Kidney (tissue), 22 donors: ENCODE measurements at places on chromosomes 4 and X. TPM values are rescaled to one million over a fixed set of nuclear protein-coding genes. Genes with fewer than 3 reads are reported as not detected.

DNA sequence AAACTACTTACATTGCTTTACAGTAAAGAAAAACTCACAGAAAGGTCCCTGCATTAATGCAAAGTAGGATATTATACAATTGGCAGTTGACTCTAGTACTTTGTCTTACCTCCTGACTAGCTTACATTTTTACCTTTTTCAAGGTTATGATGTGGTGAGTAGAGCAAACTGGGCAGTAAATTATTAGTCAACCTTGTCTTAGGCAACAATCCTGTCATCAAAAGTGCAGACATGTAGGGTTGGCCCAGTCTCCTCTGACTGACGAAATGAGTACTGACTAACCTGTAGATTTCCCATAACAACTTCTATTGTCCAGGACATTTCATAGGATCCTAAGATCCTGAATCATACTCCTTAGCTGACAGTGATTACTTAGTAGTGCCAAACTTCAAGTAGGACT lies 142.0 kb upstream of the NUDT6 start:
- DNase-seq: no peak

GRCh38 chrX:43753637-43754036 lies 97.5 kb downstream of the MAOA start:
- no peak for DNase-seq

DNA sequence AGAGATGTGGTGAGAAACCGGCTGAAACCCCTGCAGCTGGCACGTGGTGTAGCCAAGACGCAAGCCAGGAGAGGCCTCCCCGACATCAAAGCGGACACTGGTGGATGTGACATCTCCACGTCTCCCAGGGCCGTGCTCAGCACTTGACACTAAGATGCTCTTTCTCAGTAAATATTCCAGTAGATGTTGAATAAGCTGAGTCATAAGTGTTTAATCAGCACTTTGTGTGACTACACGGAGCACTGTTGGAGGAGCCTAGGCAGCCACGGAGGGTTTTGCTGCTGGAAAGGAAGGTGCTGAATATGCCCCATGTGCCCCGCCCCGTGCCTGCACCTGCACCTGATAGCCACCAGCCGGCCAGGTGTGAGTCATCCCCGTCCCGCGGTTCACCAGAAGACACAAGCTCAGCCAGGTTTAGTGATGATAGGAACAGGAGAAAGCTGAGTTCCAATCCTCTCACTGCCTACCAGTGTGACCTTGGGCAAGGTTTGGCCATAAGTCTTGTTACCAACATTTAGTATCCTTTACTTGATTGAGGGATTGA lies 29.0 kb upstream of the C4orf50 start:
- no peak for DNase-seq

DNA sequence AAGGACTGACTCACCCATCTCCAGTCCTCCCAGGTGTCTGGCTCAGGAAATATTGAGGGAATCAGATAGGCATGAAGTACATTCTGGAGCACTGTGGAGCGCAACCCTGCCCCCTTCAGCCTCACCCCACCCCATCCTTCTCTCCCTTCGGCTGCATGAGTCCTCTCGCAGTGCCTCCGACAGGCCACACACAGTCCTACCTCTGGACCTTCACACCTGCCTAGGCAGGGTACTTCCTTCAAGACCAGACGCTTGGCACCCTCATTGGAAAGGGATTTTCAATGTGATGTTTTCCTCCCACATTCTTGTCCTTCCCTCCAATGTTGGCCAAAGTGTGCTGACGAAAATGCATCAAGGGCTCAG lies 26.8 kb upstream of the PPP2R2C start:
- no peak for DNase-seq

- DNase-seq: no peak
Measured at GRCh38 chrX:34350561-34351335, 218.6 kb upstream of the FAM47A start.

DNA sequence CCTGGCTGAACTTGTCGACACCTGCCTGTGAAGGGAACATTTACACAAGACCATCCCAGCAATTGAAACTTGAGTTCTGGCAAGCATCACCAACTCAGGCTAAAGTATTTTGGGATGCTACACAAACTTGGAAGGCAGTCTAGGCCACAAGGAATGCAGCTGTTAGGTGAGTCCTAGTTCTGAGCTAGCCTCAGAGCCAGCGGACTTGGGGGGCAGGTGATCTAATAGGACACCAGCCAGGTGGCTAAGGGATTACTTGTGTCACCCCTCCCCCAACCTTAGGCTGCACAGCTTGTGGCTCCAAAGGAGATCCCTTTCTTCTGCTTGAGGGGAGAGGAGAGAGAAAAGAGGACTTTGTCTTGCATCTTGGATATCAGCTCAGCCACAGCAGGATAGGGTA lies 62.3 kb upstream of the DKK2 start:
- no peak for DNase-seq

- DNase-seq: no peak
Measured at GRCh38 chr4:168621806-168622589, 125.1 kb downstream of the PALLD start.

DNA sequence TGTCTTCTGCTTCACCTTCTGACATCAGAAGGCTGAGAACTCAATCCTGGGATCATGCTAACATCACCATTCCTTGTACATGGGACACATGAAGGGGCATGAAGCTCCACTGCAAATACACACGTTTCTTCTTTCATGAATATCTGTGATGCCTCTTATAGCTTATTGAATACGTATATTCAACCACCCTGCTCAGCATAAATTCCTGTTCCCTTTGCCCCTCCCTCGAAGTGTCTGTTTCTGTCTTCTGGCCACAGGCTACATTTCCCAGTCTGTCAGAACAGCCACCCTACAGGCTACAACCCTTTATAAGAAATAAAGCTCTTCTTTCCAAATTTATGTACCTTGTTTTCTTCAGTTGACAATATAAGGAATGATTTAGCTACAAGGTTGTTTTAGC lies 201.3 kb upstream of the STS start:
- no peak for DNase-seq

DNA sequence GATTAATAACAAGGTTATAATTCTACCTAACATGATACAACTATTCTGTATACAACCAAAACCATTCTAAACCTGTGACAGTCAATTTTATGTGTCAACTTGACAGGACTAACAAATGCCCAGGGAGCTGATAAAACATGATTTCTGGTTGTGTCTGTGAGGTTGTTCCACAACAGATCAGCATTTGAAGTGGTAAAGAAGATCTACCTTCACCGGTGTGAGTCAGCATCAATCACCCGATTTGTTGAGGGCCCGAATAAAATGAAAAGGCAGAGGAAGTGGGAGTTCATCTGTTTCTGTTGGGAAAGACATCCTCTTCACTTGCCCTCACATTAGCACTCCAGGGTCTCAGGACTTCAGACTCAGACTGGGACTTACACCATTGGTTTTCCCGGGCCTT lies 187.9 kb downstream of the MAB21L2 start:
- DNase-seq: no peak

DNA sequence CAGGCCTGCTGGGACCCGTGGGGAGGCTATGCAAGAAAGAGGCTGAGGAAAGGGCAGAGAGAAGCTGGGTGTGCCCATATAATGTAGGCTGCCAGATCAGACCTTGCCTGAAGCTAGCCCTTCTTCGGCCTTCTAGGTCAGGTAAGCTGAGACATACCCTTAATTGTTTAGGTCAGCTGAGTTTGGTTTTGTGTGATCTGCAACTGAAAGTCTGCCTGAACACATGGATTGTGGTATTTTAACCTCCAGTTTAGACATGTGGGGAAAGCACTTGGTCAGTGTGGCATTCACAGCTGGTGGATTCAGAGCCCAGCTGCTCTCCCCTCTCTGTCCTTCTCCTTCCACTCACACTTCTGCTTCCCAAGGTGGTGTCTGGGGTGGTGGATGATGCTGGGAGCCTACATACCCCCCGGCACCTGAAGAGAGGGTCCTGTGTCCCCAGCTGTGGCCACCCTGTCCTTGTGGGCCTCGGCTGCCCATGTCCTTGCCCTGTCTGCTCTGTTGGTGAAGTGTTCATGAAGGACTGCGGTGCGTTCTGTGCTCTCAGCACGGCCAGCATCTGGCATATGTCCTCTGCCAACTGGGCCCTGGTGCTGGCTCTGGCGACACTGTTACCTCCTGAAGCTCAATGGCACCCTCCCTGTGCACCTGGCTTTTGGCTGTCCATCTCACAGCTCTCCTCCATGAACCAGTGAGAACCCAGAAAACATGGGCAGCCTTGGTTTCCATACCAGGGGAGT lies 82.1 kb downstream of the NAT8L start:
- no peak for DNase-seq

DNA sequence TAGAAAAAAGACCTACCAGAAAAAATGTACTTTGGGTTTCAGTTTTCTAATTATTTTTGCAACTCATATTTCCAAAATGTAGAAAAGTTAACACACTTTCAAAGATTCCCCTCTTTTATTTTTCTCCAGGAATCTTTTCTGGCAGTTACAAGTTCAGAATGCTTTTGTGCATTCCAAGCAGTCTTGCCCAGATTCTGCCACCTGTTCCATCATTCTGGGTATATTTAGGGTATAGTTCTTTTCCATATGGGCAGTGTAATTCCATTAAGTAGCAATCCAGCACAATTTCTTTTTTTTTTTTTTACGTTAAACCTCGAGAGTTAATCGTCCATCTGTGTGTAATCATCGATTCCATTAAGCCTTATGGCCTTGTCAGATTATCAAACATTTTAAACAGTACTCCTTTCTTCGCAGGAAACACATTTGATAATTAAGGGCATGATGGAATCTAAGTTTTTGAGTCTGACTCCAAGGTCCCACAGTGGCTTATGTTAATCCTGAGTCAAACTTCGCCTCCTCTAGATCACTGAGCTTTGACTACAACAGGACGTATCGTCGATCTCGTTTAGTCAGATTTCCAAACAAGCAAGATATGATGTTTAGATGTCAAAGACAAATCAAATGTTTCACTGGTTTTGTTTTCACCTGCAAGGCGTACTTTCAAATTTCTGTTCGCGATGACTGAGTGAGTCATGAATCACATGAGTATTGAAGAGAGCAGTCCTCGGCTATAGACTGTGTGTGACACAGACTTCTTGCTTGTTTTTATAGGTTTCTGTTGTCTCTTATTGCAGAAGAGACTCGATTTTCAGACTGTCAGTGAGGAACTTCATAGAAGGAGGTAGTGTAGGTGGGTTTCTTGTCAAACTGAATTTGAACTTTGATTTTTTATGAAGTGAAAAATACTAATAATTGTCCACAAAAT lies 118.9 kb upstream of the GK2 start:
- DNase-seq: no peak

GRCh38 chr4:19472666-19473065 lies 779.0 kb upstream of the SLIT2 start:
- DNase-seq: no peak

DNA sequence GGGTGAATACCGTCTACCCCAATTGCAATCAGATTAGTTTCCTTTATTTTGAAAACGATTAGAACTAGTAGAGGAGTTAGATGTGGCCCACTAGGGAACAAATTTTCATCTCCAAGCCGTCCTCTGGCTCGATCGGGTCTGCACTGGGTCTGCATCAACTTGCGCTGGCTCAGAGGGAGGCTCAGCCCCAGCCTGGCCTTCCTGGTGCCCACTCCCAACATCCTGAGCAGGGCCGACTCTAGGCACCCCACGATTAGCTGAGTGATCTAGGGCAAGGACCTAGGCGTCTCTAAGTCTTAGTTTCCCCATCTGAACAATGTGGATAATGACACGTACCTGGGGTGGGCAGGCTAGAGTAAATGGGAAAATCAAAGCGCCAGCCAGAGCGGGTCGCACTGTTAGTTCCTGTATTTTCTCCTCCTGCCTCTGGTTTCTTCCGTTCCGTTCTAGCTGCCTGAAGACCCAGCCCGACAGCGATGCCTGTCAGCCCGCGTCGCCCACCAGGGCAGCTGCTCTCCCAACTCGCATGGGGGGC lies 7.7 kb upstream of the HAND2 start:
- no peak for DNase-seq

DNA sequence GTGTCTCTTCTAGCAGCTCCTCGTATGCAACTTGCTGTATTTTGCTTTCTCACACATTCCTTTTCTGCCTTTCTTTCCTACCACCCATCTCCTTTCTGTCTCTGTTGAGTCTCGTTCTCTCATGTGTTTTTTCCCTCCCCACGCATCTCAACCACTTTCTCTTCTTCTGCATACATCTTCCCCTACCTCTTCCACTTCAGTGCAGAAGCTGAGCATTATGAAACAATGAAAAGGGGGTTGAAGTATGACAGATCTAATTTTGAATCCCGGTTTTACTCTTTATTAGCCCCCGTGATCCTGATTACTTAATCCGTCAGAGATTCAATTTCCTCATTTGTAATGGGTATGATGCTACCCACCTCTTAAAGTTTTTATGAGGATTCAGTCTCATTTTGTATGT lies 7.3 kb downstream of the FAM241A start:
- no peak for DNase-seq

DNA sequence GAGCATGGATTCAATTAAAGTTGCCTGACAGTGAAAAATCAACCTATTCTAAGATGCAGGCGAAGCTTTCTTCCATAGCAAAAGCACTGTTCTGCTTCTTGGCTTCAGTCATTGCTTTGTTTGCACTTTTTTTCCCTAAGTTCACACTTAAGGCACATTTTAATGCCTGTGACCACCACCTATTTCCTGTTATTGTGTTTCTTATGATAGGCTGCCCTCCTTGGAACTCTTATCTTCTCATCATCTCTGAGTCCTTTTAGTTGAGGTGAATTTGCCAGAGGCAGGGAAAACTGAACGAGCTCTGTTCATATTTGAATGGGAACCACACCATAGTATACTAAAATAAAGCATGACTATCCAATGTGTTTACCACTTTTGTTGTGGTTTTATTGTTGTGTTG lies 119.8 kb downstream of the SPCS3 start:
- no peak for DNase-seq

- no peak for DNase-seq
Measured at GRCh38 chrX:35339796-35340195, 397.2 kb downstream of the FAM47B start.

- DNase-seq: no peak
Measured at GRCh38 chrX:16819634-16820033, 33.4 kb downstream of the TXLNG start.

DNA sequence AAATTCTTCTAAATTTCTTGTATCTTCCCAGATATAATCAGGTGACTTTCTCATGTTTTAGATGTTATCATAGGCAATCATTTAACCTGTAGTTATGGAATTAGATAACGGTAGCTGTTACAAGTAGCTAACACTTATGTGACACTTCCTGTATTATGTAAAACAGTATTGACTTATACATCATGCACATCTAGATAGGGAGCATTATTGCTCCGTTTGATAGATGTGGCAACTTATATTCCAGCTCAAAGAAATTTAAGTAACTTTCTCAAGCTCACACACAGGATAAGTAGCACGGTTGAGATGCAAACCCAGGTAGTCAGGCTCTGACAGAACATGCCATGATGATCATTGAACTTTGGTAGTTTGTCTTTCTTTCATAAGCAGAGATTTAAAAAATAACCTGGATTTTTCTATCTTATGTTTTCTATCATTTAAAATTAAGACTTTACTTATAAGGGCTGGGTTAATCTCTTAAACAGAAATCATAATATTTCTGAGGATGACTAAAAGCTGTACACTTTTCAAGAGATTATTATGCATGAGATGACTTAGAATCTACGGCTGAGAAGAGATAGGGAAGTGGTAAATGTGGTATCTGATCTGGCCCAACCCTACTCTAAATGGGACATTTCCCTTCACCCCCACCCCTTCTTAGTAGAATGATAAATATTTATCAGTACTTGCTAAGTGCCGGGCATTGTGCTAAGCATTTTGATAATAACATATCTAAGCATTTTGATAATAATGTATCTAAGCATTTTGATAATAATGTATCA lies 69.1 kb upstream of the HPGD start:
- no peak for DNase-seq

WAS gene
- polyA plus RNA-seq: 2.2 TPM

SLC26A1 gene
- 10.2 TPM for polyA plus RNA-seq

SLIT2 gene
- 9.2 TPM for polyA plus RNA-seq
